ENCODE measurements at places on chromosomes 11 and 22.

DNA sequence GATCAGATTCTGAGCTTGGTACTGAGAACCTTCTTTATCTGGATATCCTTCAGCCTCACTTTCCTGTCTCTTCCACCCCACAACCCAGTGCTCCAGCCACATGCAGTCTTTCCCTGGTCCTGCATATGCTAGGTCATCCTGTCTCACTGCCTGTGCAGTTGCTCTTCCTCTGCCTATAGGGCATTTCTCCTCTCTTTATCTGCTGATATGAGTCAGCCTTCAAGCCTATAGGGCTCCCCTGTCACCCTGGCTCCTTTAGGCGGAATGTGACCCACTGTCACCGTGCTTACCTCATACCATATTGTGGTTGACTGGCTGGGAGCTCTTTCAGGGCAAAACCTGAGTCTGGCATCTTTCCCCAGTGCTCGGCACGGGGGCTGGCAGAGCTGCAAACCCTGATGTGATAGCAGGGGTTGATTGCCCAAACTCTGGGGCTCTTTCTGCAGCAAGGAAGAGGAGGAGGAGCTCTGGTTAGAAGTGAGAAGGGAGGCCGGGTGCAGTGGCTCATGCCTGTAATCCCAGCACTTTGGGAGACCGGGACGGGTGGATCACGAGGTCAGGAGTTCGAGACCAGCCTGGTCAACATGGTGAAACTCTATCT is 26.3 kb downstream of the MEI1 start:
- DNase-seq, result no peak

GRCh38 chr22:32097881-32098499 is 54.9 kb downstream of the SLC5A1 start:
- DNase-seq, result no peak

DNA sequence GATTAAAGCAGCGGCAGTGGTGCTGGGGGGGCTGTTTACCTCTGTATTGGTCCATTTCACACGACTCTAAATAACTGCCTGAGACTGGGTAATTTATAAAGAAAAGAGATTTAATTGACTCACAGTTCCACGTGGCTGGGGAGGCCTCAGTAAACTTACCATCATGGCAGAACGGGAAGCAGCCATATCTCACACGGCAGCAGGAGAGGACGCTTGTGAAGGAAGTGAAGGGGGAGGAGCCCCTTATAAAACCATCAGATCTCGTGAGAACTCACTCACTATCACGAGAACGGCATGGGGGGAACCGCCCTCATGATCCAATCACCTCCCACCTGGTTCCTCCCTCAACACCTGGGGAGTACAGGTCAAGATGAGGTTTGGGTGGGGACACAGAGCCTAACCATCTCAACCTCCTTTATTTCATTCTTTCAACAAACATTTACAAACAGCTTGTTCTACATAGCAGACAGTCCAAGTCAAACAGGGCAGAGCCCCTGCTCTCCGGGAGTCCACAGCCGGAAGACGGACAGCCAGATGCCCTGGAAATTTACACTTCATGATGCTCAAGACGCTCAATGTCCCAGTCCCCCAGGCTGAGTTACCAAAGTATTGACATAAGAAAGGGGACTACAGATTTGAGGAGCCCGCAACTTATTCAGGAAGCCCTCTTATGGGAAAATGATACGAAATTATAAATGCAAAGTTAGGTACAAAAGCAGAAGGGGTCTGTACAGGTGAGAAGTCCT is 26.3 kb upstream of the HMGXB4 start:
- DNase-seq, result no peak

GRCh38 chr11:64624883-64625481 is 34.0 kb downstream of the SLC22A12 start:
- DNase-seq, result no peak

DNA sequence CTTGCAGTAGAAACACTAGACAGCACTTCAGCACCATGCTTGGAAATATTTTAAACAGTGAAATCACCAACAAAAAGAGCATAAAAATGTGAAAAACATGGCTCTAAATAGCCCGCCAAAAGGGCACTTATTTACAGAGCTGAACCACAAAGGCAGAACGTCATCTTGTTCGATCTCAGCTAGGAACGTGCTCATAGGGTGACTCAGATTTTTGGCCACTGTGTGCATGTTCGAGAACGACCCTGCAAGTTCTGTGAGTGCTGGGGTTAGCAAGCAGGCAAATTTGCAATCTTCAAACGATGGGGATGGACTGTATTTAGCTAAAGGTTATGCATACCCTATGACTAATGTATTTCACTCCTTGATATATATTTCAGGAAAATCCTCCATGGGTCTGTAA is 30.6 kb downstream of the OR2AT4 start:
- no peak for DNase-seq

DNA sequence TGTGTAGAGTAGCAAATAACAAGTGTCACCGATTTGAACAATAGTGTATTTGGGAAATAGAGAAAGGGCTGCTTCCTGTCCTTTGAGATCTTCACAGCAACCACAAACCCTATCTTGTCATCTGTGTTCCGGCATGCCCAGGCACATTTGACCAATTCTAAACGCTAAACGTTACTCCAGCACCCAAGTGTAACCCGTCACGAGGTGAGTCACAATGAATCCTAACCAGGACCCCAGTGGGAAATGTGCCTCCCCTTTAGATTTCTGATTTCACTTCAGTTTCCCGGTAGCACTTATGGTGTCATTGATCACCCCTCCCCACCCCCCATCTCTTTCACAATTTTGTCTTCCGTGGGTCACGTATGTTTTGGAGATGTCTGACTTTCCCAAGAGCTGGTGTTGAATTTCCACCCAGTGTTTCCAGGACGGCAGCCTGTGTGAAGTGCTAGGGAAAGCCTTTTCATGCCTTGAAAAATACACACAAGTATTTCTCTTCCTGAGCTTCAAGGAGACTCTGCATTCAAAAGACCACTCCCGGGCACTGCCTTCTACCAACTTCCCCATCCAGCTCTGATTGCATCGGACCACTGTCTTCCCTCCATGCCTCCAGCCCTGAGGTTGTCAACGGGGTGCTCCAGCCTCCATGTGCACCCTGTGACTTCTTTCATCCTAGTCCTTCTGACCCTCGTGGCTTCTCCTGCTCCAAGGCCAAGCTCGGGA is 10.5 kb upstream of the C11orf24 start:
- DNase-seq, result no peak

GRCh38 chr22:24208012-24208749 is 26.9 kb downstream of the SUSD2 start:
- no peak for DNase-seq

DNA sequence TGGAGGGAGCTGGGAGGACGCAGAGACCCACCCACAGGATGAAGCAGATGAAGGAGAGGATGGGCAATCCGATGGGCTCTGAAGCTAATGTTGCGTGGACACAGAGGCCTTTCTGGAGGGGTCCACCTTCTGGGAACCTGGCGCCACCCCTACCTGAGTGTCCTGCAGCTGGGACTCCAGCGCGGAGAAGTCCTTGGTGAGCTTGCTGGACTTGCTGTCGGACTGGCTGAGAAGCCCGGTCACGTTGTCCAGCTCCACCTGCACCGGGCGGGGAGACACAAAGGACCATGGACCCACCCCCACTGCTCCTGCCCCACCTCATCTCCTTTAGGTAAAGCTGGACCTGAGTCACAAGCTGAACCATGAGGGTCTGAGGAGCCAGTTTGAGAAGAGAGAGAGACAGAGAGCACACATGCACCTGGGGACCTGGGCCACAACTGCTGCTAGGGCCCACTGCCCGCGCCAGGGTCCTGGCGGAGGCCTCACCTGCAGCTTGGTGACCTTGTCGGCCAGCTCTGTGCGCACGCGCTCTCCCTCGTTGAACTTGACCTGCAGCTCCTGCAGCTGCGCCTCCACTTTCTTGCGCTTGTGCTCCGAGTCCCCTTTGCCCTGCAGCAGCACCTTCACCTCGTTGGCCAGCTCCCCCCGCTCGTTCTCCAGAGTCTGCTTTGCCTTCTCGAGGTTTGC is 40.8 kb downstream of the APOL1 start:
- DNase-seq, result no peak

- DNase-seq, result no peak
Measured at GRCh38 chr11:126281245-126281644, 1.6 kb upstream of the TIRAP start.

GRCh38 chr22:25110846-25111578 is 88.6 kb upstream of the CRYBB3 start:
- peak; percentile 18 for DNase-seq
